ENCODE measurements at places on chromosomes 6 and 20.

GRCh38 chr6:21277601-21278374 is 315.8 kb upstream of the SOX4 start:
- DNase-seq: no peak

DNA sequence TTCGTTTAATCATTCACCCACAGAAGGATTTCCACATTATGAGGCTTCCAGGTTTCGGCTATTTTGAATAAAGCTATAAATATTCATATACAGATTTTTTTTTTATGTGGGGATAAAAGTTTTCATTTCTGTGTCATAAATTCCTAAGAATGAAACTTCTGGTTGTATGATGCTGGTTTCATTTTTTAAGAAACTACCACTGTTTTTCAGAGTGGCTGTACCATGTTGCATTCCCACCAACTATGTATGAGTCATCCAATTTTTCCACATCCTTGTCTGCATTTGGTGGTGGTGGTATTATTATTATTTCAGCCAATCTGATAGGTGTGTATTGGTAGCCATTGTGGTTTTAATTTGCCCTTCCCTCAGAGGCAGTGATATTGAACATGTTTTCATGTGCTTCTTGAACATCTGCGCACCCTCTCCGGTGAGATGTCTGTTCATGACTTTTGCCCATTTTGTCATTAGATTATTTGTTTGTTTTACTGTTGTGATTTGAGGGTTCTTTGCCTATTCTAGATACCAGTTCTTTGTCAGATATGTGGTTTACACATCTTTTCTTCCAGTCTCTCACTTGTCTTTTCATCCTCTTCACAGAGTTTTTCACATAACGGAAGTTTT is 75.5 kb downstream of the DOK5 start:
- no peak for DNase-seq

DNA sequence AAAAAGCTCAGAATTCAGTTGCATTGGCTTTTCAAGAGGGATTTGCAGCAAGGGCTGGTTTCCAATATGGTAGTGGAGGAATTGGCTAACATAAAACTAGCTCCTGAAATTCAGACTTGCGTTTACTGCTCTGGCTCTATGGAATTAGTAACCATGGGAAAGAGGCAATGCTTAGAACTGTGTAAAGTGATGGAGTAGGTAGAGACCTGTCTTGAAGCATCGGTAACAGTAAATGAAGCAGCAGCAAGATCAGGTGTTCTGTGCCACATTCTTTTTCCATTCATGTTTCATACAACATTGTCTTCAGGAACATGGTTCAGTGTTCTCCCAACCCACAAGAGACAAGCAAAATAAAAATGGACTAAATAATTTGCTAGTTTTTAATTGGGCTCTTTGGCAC is 6.5 kb downstream of the IRF4 start:
- no peak for DNase-seq

DNA sequence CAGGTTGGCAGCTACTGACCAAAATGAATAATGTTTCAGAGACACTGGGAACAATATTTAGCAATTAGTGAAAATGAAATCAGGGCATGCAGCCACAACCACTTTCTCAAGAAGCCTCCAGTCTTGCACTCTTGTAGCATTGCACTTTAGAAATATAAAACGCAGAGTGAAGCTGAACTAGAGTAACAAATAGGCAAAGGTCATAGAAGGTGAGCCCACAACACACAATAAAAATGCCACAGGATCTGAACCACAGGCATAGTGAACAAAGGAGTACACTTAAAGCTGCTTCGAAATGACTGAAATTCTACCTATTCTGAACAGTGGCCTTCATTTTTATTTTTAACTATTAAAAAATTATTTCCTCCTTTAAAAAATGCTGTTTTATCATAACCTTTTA is 25.0 kb downstream of the DDO start:
- no peak for DNase-seq

- DNase-seq: no peak
Observed at GRCh38 chr6:116254297-116255056, 602 bp upstream of the TSPYL4 start.

GRCh38 chr6:22789315-22789714 is 219.9 kb downstream of the HDGFL1 start:
- DNase-seq: no peak

GRCh38 chr6:26205625-26206574 is 118.7 kb downstream of the HFE start:
- no peak for DNase-seq

DNA sequence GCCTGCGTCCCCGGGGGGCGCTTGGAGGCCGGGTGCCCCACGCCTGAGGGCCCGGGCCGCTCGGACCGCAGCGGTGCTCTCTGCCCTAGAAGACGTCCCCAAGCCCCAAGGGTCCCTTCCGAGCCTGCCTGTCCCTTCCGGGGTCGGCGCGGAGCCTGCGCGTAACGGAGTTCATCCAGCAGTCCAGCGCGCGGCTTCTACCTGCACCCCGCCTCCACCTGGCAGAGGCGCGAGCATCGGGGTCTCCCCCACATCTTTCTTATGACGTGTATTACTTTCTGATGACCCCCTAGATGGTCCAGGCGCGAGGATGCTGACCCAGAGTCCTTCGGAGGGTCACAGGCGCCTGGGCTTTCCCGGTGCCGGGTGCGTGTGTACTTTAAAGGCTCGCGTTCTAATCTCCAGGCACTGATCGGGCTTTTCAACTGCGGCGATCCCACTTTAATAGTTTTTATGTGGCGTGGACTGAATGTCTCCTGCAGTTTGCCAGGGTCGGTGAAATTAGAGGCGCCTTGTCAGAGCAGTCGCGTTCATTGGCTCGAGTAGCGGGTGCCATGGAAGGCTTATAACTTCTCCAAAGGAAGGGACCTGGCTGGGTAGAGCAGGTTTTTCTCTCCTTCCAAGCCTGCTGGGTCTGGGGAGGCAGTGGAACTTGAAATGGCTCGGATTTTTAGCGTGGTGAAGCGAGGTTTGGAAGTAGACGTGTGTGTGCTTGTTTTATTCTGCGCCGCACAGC is 912 bp downstream of the EYA4 start:
- peak; percentile 19 for DNase-seq

DNA sequence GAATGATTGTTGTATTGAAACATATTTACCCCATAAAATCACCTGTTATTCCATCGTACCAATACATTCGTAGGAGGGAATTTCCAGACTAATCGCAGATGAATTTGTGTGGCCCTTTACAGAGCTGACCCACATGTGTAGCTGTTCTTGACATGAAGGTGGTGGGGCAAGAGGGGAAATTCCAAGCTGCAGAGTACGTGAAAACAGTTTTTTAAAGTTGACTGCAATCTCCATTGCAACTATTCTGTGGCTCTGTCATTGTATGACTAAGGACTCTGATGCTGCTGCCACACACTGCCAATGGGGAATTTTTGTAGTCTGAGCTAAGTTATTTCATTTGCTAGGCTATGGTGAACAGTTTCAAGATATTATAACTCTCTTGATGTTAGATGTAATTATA is 46.4 kb upstream of the ADTRP start:
- DNase-seq: no peak

DNA sequence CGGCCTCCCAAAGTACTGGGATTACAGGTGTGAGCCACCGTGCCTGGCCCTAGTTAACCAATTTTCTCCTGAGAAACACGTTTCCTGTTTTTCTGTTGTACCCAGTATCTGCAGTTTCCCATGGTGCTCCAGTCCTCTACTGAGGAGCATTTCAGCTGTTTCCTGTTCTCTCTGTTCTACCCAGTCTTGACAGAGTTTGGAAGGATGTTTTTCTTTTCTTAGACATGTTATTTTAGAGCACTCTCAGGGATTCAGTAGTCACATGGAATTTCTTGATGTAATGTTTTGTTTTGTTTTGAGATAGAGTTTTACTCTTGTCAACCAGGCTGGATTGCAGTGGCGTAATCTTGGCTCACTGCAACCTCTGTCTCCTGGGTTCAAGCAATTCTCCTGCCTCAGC is 129.8 kb upstream of the TIAM2 start:
- no peak for DNase-seq
